ENCODE measurements at places on chromosomes 5 and 9. TPM values are rescaled to one million over a fixed set of nuclear protein-coding genes. Genes with fewer than 3 reads are reported as not detected.

CTNNAL1 gene
- 63.0 TPM for total RNA-seq

ANKRD31 gene
- 0.59 TPM for total RNA-seq

SLC6A7 gene
- not detected for total RNA-seq

FAM78A gene
- total RNA-seq, result 2.1 TPM

SLC27A4 gene
- 25.3 TPM for total RNA-seq

PCYOX1L gene
- total RNA-seq, result 14.7 TPM

ITGA2 gene
- 7.1 TPM for total RNA-seq

TSSK1B gene
- 0.52 TPM for total RNA-seq

NFIB gene
- total RNA-seq, result 2.6 TPM

KLHL3 gene
- total RNA-seq, result 11.7 TPM

DNAJC25 gene
- 9.6 TPM for total RNA-seq

IL13 gene
- not detected for total RNA-seq

SOWAHA gene
- 0.52 TPM for total RNA-seq

PCDHA7 gene
- 8.7 TPM for total RNA-seq

SURF1 gene
- 21.6 TPM for total RNA-seq

All from GM23338 (cell line).